NCI-H460 (cell line): ENCODE measurements at places on chromosomes 1 and 21.
A peak's percentile ranks its signal among the peaks of the same experiment; 100 is the strongest.

DNA sequence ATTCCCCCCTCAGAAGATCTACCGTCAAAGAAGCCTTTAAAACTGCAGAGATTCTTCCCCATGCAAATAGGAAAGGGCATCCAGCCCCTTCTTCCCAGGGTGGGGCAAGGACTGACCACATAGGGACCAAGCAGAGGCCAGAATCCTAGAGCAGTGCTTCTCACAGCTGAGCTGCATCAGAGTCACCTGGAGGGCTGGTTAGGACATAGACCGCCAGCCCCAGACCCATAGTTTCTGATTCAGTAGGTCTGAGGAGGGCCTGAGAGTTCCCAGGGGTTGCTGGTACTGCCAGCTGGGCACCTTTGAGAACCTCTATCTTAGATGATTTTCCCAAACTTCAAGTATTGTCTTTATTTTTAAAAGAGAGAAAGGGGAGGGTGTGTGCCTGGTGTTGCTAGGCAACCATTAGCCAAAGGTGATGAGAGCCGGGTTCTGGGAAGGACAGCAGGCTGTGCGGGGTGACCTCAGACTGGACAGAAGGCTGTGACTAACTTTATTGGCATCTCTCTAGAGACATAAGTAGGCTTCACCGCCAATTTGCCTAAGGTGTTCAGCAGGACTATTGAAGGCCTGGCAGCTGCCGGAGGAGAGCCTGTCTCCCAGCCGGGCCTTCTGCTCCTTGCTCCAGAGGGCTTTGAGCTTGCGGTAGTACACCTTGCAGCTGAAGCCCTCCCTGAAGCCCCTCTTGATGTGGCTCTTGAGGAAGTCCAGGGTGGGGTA lies 3.0 kb downstream of the SPATA46 start:
- no peak for DNase-seq

- no peak for DNase-seq
Observed at GRCh38 chr1:11294951-11295350, 22.0 kb downstream of the UBIAD1 start.

GRCh38 chr1:2610036-2610959 lies 22.5 kb downstream of the MMEL1 start:
- DNase-seq, result no peak

- peak; percentile 76 for DNase-seq
Observed at GRCh38 chr21:34887725-34888568, 161.2 kb downstream of the RUNX1 start.

GRCh38 chr1:238404921-238405320 lies 514.2 kb upstream of the ZP4 start:
- DNase-seq, result no peak

DNA sequence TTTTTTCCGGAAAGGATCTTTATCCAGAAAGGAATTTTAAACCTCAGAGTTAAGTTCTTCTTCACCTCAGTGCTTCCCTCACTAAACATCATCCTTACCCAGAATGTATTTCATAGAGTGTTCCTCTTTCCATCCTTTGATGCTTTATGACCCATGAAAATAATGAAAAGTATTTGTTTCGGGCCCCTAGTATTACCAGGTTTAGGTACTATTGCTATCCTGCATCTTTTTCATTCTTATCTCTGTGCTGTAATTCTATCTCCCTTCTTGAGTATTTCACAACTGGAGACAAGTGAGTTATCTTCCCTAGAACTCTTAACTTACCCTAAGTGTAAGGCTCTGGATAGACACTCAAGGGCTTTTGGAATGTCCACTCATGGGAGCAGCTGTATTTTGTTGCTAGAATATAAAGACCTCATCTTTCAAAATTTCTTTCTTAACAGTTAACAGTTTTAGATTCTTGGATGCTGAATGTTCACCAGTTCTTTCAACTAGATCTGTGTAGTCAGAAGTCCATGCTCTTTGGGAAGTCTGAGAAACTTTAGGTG lies 26.2 kb downstream of the UCK2 start:
- DNase-seq, result no peak
